Urinary bladder (tissue), 4 donors: ENCODE measurements at places on chromosomes 13 and 19. TPM values are rescaled to one million over a fixed set of nuclear protein-coding genes. Genes with fewer than 3 reads are reported as not detected.

The ERICH6B gene
- polyA plus RNA-seq = not detected

The TTC9B gene
- 0.13 TPM for polyA plus RNA-seq

The FAM216B gene
- polyA plus RNA-seq = not detected

The ZNF792 gene
- polyA plus RNA-seq = 3.9 TPM

The SLAIN1 gene
- polyA plus RNA-seq = 3.4 TPM

The PLIN4 gene
- 55.7 TPM for polyA plus RNA-seq

The FBXW9 gene
- polyA plus RNA-seq = 8.9 TPM

The TMEM86B gene
- 4.5 TPM for polyA plus RNA-seq

The ZIC5 gene
- polyA plus RNA-seq = not detected

The GNG7 gene
- polyA plus RNA-seq = 13.9 TPM

The LILRA5 gene
- polyA plus RNA-seq = 7.3 TPM

The ACTMAP gene
- 5.7 TPM for polyA plus RNA-seq

The TEX26 gene
- not detected for polyA plus RNA-seq

The FGF21 gene
- not detected for polyA plus RNA-seq

The GPC5 gene
- polyA plus RNA-seq = 0.06 TPM

The TICAM1 gene
- 13.7 TPM for polyA plus RNA-seq

The LGALS16 gene
- polyA plus RNA-seq = not detected

The CGB5 gene
- polyA plus RNA-seq = not detected

The ZNF177 gene
- 3.2 TPM for polyA plus RNA-seq

The KCNJ14 gene
- polyA plus RNA-seq = 0.33 TPM

The PRR36 gene
- 0.10 TPM for polyA plus RNA-seq

The LRRC63 gene
- polyA plus RNA-seq = not detected

The CCDC8 gene
- 20.4 TPM for polyA plus RNA-seq

The CDC42EP5 gene
- polyA plus RNA-seq = 42.4 TPM

The STOML3 gene
- polyA plus RNA-seq = not detected

The CYP2S1 gene
- 3.9 TPM for polyA plus RNA-seq

The GJB2 gene
- polyA plus RNA-seq = 3.9 TPM

The CHST8 gene
- polyA plus RNA-seq = 0.73 TPM

The FFAR2 gene
- 0.05 TPM for polyA plus RNA-seq

The LILRB2 gene
- 6.2 TPM for polyA plus RNA-seq

The OR4F17 gene
- polyA plus RNA-seq = not detected

The MBD3L2 gene
- polyA plus RNA-seq = not detected

The TMEM238 gene
- 0.43 TPM for polyA plus RNA-seq

The CADM4 gene
- polyA plus RNA-seq = 13.3 TPM

The DPY19L3 gene
- 6.9 TPM for polyA plus RNA-seq

The PRSS57 gene
- polyA plus RNA-seq = not detected

The C1QTNF9B gene
- 0.49 TPM for polyA plus RNA-seq

The ZNF665 gene
- polyA plus RNA-seq = 10.0 TPM

The C5AR1 gene
- 19.0 TPM for polyA plus RNA-seq

The TJP3 gene
- polyA plus RNA-seq = 2.8 TPM

The DLL3 gene
- polyA plus RNA-seq = not detected

The ATP4B gene
- not detected for polyA plus RNA-seq

The ELSPBP1 gene
- polyA plus RNA-seq = not detected

The CABP5 gene
- polyA plus RNA-seq = not detected

The PRTN3 gene
- polyA plus RNA-seq = 0.08 TPM

The SOX21 gene
- polyA plus RNA-seq = not detected
